ENCODE measurements at places on chromosomes 12 and 14.

DNA sequence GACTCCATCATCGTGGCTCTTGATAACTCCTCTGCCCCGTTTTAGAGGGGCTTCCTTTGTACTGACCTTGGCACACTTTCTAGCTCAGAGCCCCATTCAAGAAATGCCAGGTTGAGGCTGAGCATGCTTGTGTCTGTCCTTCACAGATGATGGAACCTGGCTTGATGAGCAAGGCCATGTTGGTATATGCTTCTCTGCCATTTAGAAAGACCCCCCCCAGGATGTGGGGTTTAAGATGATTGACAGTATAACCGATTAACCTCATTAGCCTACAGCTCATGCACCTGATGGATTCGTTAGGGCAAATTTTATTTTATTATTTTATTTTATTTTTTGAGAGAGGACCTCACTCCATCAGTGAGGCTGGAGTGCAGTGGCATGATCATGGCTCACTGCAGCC, 21.0 kb downstream of the BATF start:
- no peak for DNase-seq

GRCh38 chr12:26857465-26858176, 24.6 kb upstream of the ITPR2 start:
- no peak for DNase-seq

GRCh38 chr14:75295491-75296345, 17.1 kb downstream of the FOS start:
- DNase-seq, result peak; percentile 84

GRCh38 chr12:62676521-62677307, 210.1 kb downstream of the MON2 start:
- DNase-seq, result no peak

GRCh38 chr12:80708975-80709328, 1.5 kb downstream of the MYF6 start:
- no peak for DNase-seq

GRCh38 chr14:91323671-91324605, 79.4 kb upstream of the GPR68 start:
- peak; percentile 97 for DNase-seq

DNA sequence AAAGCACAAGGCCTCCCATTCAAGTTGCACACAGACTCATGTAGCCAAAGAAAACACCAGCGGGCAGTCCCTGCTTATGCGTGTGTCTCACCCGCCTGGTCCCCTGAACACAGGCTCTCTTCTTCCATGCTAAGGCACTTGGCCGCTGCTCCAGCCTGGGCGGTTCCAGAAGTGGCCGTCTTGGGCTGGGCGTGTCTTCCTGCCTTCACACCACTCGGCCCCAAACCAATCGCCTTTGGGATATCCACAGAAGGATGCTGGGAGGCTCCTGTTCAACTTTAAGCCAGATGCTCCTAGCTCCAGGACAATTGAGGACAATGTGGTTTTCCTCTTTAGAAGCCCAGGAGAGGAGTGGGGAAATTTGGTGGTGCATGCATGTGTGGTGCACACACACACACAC, 2.2 kb downstream of the SCARB1 start:
- no peak for DNase-seq

DNA sequence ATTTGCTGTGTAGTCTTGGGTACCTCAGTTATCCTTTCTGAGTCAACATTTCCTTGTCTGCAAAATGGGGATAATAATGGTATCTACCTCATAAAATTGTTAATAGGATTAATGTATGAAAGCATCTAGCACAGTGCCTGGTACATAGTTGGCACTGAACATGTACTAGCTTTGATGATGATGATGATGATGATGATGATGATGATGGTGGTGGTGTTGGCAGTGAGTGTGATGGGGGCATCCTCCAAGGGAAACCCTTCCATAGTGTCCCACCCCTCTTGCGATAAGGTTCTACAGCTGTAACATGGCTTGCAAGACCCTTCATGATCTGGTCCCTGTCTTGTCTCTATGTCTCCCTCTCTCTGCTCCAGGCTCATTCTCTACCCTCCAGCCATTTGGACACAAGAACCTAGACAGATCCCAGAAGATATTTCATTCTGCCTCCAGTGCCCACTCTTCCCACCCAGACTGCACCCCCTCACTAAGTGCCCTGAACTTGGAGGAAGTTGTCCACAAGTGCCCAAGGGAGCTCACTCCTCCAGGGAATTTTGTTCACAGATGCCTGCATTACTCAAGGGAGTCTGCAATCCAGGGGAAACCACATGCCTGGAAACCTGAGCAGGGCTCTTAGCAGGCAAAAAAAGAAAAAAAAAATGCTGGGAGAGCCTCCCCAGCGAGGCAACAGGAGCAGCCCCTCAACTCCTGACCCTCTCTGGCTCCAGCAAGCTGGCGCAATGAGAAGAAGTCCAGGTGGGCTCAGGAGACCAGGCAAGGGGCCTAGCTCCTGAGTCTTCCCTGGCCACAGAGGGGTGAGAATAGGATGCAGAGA, 10.1 kb upstream of the BDKRB1 start:
- no peak for DNase-seq

Measured in stimulated activated CD4-positive, alpha-beta T cell treated with anti-CD3 and anti-CD28 coated beads, Interleukin-2, amount 100 ng/mL, for 24 hours (primary cell).